ENCODE measurements at places on chromosomes 7 and 10.

- no peak for DNase-seq
These were observed 877.6 kb upstream of the AUTS2 start for GRCh38 chr7:68720697-68721096.

DNA sequence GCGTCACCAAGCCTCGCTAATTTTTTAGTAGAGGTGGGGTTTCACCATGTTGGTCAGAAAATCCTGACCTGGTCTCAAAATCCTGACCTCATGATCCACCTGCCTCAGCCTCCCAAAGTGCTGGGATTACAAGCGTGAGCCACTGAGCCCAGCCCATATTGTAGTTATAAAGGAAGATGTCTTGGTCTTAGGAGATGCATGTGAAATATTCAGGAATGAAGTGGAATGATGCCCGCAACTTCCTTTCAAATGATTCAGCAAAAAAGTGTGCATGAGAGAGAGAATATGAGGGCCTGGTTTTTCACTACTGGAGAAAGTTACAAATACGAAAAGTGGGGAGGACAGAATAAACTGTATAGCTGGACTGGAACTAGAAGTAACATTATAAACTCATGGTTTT lies 15.9 kb downstream of the TMEM209 start:
- DNase-seq = no peak

GRCh38 chr10:116469437-116469836 lies 41.8 kb downstream of the PNLIPRP3 start:
- no peak for DNase-seq

- DNase-seq = no peak
These were observed 155.8 kb downstream of the POM121L12 start for GRCh38 chr7:53191191-53191695.

DNA sequence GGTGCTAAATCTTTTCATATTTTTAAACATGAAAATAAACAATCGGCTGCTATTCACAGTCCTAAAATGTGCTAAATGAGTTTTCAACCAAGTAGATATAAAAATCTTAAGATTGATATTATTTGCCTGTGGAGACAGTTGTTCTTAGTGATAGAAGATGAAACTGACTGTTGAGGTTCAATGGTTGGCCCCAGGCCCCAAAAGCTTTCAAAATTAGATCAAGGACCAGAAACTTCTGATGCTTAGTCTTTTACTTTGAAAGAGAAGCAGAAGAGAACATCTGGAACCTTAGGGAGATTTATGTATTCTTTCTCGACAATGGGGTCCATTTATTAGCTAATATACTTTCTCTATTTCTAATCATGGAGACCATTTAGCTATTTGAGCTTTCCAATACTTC lies 155.8 kb downstream of the REEP3 start:
- DNase-seq = no peak

DNA sequence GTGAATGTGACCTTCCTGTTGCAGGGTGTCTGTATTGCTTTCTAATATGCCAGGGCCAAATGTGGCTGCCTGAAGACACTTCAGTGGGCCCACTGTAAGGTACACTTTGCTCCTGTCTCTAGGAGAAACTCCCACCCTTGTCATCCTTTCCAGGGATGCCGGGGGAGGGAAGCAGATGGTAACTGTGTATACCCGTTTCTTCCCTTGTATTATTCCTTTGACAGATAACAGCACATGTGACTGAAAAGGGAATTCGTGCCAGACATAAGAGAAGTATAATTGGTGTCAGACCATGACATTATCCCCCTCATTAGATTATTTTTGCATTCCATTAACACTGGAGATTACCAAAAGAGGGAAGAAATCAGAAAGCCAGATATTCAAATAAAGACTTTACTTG lies 317.7 kb downstream of the CAMK1D start:
- DNase-seq = no peak

DNA sequence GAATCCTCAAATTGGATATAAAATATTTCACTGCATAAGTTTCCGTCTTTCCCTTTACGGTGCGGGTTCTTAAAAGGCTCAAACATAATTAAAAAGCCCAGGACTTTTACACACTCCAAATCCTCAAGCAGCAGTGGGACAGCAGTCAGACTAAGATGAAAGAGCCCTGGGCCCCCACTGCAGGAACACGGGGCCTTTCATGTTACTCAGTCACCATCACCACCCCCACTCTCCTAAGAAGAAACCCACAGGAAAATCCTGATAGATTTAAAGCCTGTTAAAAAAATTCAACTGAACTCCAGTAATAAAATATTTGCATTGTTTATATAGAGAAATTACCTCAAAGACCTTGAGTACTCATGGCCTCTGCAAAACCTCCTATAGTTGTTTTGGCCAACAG lies 74.0 kb upstream of the TRIL start:
- no peak for DNase-seq

DNA sequence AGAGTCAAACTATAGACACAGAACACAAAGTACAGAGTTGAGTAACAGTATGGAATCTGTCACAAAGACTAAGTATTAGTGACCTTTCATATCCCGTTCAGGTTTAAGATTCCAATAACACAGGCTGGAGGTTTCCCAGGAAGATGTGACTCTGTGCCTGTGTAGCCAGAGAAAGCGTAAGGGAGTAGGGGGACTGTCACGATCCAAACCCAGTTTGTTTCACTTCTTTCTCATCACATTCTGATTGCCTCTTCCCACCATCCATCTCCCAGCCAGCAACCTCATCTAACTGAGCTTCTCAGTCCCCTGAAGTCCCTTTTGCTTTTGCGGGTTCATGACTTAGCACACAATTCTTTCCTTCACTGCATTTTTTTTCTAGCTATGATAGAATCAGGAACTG lies 76.4 kb upstream of the NPVF start:
- no peak for DNase-seq

GRCh38 chr7:77862691-77863090 lies 64.1 kb downstream of the PHTF2 start:
- DNase-seq = no peak

DNA sequence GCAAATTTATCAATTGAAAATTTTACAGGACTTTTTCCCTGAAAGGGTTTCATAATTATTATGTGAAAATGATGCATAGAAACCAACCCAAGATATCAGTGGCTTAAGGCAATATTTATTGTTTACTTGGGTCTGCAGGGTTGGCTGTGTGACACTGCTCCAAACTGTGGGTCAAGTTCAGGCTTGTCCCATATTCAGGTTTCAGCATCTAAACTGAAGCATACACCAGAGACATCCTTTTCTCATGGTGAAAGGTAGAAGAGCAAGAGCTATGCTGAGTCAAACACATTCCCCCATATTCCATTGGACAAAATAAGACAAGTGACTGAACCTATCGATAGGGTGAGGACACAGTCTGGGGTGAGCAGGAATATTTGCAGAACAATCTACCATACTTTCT lies 110.9 kb downstream of the MAPK8 start:
- DNase-seq = no peak

DNA sequence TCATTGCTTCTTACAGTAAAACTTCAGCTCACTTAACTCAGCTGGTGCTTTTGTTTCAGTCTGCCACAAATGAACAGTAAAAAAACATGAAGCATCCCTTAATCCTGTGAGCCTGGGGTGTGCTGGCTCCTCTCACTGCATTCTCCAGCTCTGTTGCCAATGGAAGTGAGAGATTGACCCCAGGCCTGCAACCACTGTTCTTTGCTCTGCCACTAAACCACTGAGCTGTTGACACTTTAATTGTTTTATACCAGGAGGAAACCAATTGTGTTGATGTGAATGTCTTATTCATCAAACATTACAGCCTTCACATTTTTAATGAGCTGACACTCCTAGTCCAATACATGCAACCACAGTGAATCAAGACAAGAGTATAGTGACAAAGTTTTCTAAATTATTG lies 69.4 kb upstream of the FZD1 start:
- no peak for DNase-seq

- no peak for DNase-seq
These were observed 232.2 kb upstream of the CTBP2 start for GRCh38 chr10:125392609-125393008.

DNA sequence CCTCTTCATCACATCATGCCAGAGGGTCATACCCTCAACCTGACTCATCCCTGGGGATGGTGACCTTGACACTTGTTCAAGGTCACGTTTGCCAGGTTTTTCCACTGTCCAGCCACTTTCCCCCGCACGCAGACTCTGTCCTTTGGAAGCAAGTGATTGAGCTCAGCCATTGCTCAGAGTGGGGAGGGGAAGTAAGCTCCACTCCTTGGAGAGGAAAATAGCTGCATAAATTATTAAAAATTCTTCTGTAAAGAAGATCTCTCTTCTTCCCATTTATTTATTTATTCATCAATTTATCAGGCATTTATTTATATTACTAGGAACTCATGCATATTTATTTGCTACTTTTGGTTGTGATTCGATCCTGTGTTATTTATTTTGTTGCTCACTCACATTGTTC lies 88.0 kb downstream of the GLRX3 start:
- DNase-seq = no peak

DNA sequence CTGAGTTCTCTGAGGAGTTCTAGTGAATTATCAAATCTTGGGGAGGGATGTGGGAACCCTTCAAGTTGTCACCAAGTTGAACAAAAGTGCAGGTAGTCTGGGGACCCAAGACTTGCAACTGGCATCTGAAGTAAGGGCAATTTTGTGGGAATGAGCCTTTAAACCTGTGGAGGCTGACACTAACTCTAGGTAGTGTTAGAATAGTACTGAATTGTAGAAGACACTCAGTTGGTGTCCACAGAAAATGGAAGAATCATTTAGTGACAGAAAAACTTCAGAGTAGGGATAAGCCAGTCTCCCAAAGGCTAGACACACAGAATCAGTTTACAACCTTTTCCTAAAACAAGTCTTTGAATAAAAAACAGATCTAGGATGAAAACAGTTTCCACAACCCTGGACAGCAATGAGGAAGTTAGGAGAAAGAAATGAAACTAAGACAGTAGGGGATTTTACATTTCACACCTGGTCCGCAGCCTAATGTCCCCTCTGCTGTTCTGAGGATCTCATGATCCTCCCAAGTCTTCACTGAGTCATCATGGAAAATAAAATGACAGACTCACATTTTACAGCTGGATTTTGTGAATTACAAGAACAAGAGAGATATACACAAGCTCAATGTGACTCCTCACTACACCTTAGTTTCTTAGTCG lies 23.0 kb upstream of the ING3 start:
- no peak for DNase-seq

- DNase-seq = no peak
These were observed 41.6 kb downstream of the TSPAN15 start for GRCh38 chr10:69492746-69493462.

- DNase-seq = no peak
These were observed 5.4 kb downstream of the MYOF start for GRCh38 chr10:93476756-93477155.

DNA sequence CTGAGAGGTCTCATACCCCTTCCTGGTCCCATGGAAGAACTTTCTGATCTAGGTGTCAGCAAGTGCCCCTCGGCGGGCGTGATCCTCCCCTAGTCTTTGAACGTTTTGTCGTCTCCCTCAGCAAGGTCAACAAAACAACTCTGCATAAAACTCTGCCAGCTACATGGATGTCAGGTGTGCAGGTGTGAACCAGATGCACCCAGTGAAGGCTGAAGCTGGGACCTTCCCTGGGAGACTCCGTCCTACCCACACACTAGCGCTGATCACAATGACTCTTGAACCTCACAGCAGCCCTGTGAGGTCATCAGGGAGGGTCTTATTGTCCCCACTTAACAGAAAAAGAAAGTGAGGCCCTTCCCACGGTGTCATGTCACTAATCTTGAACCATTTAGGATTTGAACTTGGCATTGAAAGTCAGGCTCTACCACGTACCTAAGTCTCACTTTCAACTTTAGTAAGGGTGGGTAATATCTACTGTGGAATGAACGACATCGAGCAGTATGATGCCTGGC lies 68.1 kb downstream of the VSTM4 start:
- DNase-seq = no peak

Data from colonic mucosa (tissue), 4 donors.